ENCODE measurements at places on chromosomes 3 and 15.

- DNase-seq, result no peak
Observed at GRCh38 chr3:12527757-12528143, 17.5 kb downstream of the MKRN2OS start.

GRCh38 chr3:32412887-32413286 lies 21.2 kb downstream of the CMTM7 start:
- DNase-seq, result no peak

DNA sequence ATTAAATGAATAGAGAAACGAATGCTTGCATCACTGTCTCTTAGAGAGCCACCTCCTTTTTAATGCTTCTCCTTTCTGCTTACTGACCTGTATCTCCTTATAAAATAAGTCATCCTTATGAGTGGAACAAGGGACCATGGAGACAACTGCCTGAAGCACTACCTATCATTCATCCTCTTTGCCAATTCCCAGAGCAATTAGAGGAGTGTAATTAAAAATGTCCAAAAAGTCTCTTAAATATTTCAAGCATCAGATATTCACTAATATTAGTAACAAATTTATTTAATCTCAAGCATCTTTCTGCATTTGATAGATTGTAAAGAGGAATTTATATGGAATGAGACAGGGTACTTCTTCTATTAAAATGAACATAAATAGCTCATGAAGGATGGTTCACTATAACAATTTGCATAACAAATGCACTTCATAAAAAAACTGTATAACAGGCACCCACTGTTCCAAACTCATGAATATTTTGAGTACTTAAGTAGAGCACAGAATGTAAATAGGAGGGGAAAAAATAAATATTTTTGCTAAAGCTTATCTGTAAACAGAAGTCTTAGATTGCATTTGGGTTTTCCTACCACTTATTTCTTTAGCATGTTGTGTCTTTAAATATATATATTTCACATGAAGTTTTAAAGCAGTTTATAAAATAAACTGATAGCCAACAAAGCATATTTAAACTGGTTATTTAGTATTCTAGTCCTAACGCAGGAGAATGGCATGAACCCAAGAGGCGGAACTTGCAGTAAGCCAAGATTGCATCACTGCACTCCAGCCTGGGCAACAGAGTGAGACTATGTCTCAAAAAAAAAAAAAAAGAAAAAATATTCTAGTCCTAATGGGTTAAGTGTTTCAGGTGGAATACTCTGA lies 269.3 kb downstream of the TBL1XR1 start:
- DNase-seq, result no peak

- no peak for DNase-seq
Observed at GRCh38 chr3:12532182-12532581, 13.1 kb downstream of the MKRN2OS start.

DNA sequence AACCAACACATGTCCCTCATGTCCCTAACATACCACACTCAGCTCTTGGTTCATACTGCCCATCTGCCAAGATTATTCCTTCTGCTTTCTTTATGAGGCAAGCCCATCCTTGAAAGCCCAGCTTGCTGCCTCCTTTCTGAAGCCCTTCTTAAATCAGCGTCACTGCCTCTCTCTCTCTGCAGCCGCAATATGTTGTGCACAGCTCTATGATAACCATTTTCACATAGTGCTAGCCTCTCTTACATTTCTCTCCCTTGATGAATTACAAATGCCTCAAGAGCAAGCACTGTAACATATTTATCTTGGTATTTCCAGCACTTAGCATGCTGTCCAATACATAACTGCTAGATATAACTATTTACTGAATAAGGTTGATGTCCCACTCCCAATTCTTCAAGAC lies 86.5 kb downstream of the TNIK start:
- no peak for DNase-seq

GRCh38 chr3:64684715-64685261 lies 3.0 kb downstream of the ADAMTS9 start:
- peak; percentile 81 for DNase-seq

- DNase-seq, result no peak
Observed at GRCh38 chr3:16113704-16114103, 60.8 kb upstream of the GALNT15 start.

DNA sequence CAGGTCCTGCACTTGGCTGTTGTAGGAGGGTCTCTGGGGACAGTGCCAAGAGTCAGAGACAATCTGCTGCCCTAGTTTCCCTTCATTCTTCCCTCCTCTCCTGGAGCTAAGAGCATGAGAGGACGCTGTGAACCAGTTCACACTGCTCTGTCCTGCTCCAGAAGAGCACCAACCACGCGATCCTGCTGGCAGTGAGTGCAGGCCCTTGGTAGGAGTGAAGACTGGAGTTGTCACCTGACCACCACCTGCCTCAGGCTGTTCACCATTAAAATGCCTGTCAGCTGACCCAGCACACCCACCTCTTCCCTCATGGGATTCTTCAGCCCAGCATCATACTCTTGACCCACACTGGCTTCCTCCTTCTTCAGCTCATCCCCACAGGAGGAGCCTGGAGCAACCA lies 2.9 kb downstream of the TM6SF1 start:
- DNase-seq, result peak; percentile 40

DNA sequence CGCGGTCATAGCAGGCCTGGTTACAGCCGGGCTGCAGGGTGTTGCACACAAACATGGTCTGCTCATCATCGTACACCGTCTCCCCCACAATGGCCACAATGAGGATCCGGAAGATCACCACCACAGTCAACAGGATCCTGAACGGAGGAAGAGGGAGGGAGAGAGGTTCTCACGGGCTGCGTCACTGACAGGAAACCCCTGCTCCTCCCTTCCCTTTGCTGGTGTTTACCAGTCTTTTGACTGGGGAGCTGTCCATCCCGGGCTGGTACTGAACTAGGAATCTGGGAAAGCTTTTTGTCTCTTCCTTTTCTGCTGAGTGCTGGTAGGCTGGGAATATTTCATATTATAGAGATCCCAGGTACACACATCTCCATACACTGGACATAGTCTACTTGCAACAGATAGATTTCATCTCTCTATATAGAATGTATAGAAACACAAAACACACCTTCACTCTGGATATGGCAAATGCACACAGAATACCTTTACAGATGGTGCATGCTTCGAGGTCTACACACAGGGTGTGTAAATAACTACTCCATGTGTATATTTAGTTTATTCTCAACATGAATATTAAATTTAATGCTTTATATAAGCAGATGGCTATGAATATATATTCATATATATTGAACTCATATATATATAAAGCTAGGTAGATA lies 1.4 kb downstream of the GJD2 start:
- DNase-seq, result peak; percentile 78

DNA sequence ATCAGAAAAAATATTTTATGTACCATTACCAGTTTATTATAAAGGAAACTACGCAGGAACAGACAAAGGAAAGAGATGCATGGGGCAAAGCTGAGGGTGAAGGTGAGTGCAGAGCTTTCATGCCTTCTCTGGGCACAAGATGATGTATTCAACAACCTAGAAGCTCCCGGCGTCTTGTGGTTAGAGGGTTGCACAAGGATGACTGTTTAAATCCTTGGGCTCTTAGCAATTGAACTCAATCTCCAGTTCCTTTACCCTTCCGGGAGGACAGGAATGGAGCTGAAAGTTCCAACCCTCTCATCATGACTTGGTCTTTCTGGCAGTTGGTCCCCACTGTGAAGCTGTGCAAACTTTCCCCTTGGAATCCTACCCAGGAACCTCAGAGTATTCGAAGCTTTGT lies 542.0 kb downstream of the EPHA3 start:
- DNase-seq, result no peak

DNA sequence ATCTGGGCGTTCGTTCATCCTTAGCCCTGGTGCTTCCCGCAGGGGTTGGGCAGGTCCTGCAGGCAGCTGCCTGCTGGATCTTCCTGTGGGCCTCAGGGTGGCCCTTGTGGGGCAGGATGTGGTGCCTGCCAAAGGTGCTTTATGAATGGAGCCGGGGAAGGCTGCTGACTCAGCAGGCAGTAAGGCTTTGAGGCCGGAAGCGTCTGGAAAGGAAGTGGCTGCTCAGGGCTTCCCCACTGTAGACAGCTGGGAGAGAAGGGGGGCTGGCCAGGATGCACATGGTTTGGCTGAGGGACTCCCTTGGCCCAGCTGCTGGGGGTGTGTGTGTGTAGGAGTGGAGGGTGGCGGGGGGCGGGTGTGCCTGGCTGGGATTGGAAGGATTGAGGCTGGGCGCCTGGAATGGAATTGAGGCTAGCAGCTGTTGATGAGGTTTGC lies 12.9 kb downstream of the CD276 start:
- DNase-seq, result peak; percentile 76

DNA sequence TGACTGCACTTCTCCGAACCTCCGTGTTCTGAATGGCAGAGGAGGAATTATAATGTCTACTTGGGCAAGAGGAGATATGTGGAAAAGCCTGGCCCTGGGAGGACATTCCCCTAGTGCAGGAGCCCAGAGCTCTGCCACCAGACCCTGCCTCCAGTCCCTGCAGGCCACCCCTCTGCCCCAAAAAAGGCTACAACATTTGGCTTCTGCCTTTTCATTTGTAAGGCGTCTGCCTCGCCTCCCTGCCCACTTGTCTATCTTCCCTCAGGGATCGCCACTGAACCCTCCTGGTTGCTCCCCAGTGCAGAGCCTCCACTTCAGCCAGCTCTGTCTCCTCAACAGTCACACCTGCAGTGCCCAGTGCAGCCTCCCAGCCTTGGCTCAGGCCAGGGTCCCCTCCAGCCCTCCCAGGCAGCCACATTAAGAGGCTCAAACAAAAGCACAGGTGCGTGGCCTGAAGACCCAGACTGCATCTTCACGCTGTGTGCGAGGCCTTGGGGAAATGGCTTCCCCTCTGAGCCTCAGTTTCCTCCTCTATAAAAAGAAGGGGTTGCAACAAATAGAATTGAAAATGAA lies 125.9 kb upstream of the SMAD3 start:
- no peak for DNase-seq

DNA sequence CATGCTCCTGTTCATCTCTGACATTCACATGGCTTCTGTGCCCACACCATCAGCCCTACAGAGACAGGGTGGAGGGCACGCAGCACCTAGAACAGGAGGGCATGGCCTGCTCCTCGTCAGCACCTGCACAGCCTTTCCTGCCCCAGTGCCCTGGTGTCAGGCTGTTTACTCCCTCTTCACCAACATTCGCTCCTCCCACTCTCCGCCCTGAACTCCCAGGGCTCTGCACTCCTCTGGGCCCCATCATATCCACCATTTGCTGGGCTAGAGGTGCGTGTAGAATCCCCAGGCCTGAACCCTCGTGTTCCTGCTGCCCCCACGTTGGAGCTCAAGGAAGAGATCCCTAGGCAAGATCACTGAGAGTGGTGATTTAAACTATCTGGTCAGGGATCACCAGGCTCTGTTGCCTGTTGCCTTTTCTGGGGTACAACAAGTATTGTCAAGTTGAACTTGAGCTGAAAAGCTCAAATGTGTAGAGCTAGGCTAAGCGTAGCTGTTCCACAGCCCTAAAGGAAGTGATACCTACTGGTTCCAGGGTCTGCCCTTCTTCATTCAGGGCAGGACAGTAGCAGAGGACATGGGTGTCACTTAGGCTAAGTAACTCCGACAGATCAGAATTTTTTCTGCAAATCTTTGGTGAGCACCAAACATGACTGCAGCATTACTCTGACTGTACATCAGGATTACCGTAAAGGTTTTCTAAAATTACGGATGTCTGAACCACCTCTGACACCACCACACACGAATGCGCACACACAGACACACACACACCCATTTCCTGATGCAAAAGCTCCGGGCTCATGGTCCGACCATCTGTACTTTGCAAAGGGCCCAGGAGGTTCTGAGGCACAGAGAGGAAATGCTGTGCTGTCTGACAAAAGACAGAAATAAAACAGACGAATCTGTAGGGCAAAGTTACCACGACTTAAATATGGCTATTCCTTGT lies 43.7 kb upstream of the GNB5 start:
- no peak for DNase-seq

- DNase-seq, result no peak
Observed at GRCh38 chr15:52180196-52180835, 10.9 kb downstream of the GNB5 start.

DNA sequence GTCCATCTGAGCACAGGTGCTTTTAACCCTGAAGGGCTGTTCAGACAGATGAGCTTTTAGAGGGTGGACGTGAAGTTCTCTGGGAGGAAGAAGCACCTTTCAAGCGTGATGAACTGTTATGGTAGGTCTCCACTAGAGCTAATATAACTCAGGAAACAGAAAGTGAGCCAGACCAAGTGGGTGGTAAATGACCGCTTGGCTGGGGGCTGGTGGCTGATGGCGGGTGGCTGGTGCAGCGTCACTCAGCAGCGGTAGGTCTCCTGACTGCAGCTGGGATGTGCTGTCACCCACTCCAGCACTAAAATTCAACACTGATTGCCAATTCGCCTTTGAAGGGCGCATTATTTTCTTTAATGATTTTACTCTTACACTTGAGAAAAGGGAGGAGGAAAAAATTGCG lies 31.2 kb upstream of the LACTB start:
- no peak for DNase-seq

GRCh38 chr3:134481166-134481565 lies 4.6 kb downstream of the ANAPC13 start:
- no peak for DNase-seq

- no peak for DNase-seq
Observed at GRCh38 chr3:39302178-39302577, 22.3 kb upstream of the CX3CR1 start.

DNA sequence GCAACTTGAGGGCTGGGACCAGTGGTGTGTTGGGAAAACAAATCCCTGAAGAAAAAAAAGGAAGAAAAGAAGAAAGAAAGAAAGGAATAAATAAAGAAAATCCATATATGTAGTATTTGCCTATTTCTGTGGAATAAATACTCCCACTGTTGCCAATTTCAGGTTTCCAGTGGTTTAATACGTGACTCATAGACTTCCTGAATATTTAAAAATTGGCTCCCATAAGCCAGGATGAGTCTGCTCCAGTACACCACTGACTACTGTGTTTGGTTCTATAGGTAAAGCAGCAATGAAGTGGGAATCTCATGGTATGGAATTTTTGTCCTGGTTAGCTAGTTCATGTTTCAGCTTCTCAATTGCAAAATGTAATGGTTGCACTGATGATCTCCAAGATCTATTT lies 31.6 kb downstream of the PYDC2 start:
- DNase-seq, result no peak

GRCh38 chr3:69182588-69183316 lies 60.4 kb upstream of the LMOD3 start:
- DNase-seq, result no peak

Measured in ELF-1 (cell line).